ENCODE measurements at places on chromosomes 1 and 21.

- no peak for DNase-seq
Observed at GRCh38 chr1:169339773-169340172, 27.8 kb downstream of the NME7 start.

GRCh38 chr1:15524021-15524282 is at the start of gene CASP9:
Gene CASP9, minus strand, starts transcription at chr1:15524215. Its CDS starts 15 bp downstream, at chr1:15524200.
- no peak for DNase-seq

- no peak for DNase-seq
Observed at GRCh38 chr1:205258261-205258691, 30.5 kb downstream of the TMCC2 start.

GRCh38 chr1:23122023-23122748 is 46.5 kb downstream of the LUZP1 start:
- DNase-seq = no peak

- no peak for DNase-seq
Observed at GRCh38 chr1:57423135-57423655, 665 bp downstream of the DAB1 start.

DNA sequence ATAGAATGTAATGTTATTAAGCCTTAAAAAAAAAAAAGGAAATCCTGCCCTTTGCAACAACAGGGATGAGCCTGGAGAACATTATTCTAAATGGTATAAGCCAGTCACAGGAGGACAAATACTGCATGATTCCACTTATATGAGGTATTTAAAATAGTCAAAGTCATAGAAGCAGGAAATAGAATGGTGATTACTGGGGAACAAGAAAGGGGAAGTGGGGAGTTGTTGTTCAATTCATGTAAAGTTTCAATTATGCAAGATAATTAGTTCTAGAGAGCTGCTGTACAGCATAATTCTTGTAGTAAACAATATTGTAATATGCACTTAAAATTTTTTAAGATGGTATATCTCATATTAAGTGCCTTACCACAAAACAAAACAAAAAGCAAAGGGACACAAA is 13.2 kb downstream of the FCER1A start:
- DNase-seq = no peak

- DNase-seq = no peak
Observed at GRCh38 chr1:18602533-18603211, 28.0 kb upstream of the PAX7 start.

- no peak for DNase-seq
Observed at GRCh38 chr21:34869545-34869944, 179.6 kb downstream of the RUNX1 start.

- DNase-seq = no peak
Observed at GRCh38 chr1:203351037-203351625, at the start of gene FMOD. Gene FMOD, minus strand, starts transcription at chr1:203351122. Its CDS starts 2,852 bp downstream, at chr1:203348270.

GRCh38 chr1:52920791-52921291 is 699 bp downstream of the ECHDC2 start:
- DNase-seq = no peak

GRCh38 chr1:98289311-98289710 is 368.5 kb upstream of the DPYD start:
- no peak for DNase-seq

- DNase-seq = no peak
Observed at GRCh38 chr1:175158170-175158591, 34.4 kb downstream of the KIAA0040 start.

DNA sequence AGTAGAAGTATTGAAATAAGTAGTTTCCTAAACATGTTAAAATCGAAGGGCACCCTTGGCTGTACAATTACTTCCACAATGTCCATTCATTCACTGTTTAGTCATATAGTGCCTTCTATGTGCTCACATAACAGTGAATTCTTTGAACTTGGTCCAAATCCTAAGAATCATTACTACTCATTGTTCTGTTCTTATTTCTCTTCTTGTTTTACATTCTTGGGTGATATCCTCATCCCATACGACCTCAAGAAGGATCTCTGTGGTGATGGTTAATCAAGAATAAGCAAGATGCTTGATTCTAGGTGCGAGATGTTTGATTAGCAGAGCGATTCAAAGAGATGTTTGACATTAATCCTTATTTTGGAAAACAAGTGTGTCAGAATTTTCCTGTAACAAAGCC is 667.4 kb upstream of the ZP4 start:
- DNase-seq = no peak

GRCh38 chr1:229887043-229887822 is 179.8 kb upstream of the GALNT2 start:
- no peak for DNase-seq

DNA sequence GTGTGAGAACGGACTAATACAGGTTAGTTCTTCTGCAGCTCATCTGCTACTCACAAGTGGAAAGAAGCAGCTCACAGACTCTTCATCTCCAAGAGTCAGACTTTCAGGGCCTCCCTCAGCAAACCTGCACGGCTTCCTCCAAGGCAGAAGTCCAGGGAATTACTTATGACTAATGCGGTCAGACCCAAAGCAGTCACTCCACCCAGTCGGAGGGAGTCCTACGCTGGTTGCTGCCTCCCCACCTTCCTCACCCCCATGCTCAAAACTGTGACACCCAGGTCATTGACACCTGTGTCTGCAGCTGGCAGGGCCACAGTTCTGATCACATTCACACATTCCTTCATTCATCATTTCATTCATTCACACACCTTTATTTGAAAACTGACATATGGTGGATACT is 38.4 kb upstream of the PRDM2 start:
- no peak for DNase-seq

- no peak for DNase-seq
Observed at GRCh38 chr1:24955779-24956365, 25.8 kb upstream of the RUNX3 start.

GRCh38 chr1:94528299-94528698 is 13.3 kb downstream of the F3 start:
- no peak for DNase-seq

All from stimulated activated CD4-positive, alpha-beta T cell treated with anti-CD3 and anti-CD28 coated beads, Interleukin-1b, Interleukin-23, amount 100 ng/mL, for 1 hour (primary cell).